Activated naive CD4-positive, alpha-beta T cell treated with Interleukin-2 at 50 U/mL for 16 hours (primary cell): ENCODE measurements at places on chromosomes 7 and 10.

- no peak for DNase-seq
These were observed 13.3 kb downstream of the MYO1G start for GRCh38 chr7:44965441-44965903.

DNA sequence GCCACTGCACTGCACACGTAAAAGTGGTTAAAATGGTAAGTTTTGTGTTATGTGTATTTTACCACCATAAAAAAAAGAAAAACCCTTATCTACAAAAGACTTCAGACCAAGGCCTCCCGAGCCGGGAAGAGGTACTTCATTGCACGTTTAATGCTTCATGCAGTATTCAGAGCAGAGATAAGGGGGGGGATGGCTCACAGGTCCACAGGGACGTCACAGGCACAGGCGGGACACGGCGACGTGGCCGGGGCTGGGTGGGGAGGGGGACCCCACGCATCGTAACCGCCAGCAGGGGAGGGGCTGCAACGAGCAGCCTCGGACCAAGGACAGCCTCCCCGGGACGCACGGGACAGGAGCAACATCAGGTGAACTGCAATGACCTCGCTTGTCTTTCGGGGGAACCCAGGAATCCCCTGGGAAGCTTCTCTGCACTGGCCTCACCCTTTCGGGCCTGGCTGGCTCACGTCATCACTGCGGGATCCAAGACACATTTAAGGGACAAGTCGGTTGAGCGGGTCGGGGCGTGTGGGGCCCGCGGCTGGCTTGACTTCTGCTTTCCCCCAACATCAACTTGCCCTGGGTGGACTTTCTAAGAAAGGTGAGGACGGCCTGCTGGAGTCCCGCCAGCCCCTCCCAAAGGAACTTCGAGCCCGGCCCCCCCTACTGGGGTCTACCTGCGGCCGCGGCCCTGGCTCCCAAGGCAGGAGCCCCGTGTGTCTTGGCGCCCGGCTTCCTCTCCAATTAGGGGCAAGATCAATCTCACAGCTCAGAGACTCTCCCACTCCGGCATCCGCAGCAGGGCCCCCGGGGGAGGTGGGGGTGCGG, 29.6 kb upstream of the PDGFA start:
- no peak for DNase-seq

DNA sequence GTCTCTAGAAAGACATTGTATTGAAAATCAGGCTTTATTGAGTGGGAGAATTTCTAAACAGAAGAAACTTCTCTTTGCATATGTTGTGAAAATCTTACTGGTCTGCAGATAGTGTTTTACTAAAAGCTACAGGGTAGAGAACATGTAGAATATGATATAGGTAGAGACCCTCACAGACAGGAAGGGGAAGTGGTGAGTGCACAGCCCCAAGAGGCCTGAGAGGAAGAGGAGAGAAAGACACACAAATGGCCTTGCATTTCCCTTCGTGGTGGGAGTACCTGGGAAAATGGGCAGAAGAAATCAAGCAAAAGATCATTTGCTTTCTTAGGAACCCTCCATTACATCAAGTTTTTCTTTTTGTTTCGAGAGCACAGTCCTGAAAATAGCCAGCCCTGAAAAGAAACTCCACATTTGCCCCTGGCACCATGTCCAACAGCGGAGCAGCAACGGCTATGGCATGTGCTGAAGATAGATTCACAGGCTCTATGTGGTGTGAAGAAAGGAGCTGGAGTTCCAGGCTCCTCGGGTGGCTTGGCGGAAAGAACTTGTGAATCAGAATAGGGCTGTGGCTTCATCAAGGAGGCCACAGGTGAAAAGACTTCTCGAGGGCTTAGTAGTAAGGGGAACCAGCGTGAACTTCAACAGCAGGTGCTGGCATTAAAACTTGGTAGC, 143.5 kb downstream of the CALCR start:
- no peak for DNase-seq

DNA sequence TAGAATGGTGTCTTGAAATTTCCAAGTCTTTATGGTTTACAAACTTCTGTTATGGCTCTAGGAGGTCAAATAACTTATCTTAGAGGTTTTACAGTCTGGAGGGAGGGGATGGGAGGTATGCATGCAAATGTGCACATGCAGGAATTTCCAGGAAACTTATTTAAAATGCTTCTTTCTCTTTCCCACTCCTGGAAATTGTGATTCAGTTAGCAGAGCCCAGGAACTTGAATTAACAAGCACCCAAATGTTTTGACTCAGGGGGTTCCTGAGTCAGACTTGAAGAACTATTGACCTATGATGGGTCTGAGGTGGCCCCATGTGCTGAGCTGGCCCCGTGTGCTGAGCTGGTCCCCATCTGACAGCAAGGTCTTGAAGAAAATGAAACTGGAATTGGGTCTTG, 669.4 kb downstream of the INHBA start:
- DNase-seq: no peak

DNA sequence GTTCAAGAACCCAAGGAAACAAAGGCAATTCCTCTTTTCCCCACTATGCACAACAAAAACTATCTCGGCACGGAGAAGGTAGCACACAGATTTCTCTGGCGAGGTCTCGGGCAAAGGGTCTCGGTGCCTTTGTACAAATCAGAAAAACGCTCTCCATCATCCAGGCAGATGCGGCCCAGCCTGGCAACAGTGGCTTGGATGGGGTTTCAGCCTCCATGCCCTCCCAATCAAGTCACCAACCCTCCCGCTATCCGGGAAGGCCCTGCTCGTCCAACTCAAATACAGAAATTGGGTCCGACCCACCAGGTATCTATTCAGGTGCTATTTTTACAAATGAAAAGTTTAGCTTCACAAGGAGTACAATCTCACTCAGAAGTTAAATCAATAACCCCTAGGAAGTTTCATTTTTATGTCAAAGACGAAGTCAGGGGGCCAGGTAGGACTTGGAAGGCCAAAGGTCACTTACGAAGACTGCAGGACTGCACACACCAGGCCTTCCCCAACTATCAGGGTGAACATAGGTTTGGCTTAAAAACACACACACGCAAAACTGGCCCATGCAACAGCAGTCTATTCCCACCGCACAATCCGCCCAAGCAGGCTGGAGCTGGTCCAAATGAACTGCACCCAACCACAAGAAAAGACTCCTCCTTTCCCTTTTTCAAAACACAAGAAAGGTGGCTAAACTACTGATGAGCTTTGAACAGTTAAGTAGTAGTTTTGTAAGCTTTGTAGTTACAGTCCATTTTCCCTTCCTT, 43.0 kb downstream of the GNA12 start:
- no peak for DNase-seq

DNA sequence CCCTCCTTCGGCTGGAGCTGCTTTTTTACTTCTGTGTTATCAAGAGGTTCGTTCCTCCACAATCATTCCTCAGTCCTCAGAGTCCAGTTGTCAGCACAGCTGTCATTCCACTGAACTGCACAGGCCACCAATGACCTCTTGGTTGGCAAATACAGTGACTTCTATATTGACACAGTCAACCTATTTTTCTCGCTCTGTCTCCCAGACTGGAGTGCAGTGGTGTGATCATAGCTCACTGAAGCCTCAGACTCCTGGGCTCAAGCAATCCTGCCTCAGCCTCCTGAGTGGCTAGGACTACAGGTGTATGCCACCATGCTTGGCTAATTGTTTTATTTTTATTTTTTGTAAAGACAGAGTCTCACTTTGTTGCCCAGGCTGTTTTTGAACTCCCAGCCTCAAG, 27.7 kb downstream of the CRCP start:
- no peak for DNase-seq
